ENCODE measurements at places on chromosomes 7 and 10. TPM values are rescaled to one million over a fixed set of nuclear protein-coding genes. Genes with fewer than 3 reads are reported as not detected.

GRCh38 chr7:7428806-7429205, 106.9 kb downstream of the COL28A1 start:
- H3K4me1 ChIP-seq = no peaks in the 10 kb centered on the region
- H3K27ac ChIP-seq = no peak overlapping the region
- no peak overlapping the region for H3K4me3 ChIP-seq
- H3K27me3 ChIP-seq = no peaks in the 10 kb centered on the region

DNA sequence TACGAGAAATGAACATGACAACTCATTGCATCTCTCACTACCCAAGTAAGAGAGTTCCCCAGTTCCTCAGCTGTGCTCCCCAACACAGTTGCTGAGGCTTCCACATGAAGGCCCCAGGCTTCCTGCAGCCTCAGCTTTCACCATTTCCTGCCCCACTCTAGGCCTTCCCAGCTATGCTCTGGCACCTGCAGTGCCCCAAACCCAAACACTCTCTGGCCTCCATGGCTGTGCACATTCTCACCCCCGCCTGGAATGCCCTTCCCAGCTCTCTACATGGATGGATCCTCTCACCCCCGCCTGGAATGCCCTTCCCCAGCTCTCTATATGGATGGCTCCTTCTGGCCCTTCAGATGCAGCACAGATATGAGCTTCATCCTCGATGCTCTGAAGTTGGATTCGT, 61.3 kb downstream of the KIAA1549 start:
- H3K4me3 ChIP-seq = no peak overlapping the region
- H3K36me3 ChIP-seq = no peaks in the 10 kb centered on the region
- no peaks in the 10 kb centered on the region for H3K27me3 ChIP-seq
- H3K27ac ChIP-seq = no peak overlapping the region

Gene VAX1
- total RNA-seq = not detected

Gene C7orf33
- not detected for total RNA-seq

Measured in right atrium auricular region (tissue), 2 donors.